ENCODE measurements at places on chromosomes 3 and 15. TPM values are rescaled to one million over a fixed set of nuclear protein-coding genes. Genes with fewer than 3 reads are reported as not detected.
A peak's percentile ranks its signal among the peaks of the same experiment; 100 is the strongest.

- DNase-seq = peak; percentile 16
Measured at GRCh38 chr3:43215663-43216275, 70.6 kb upstream of the SNRK start.

GRCh38 chr3:178140531-178141304 is 395.5 kb upstream of the KCNMB2 start:
- no peak for DNase-seq

Gene GOLGA8T
- not detected for total RNA-seq

GRCh38 chr3:14452740-14453710 is 50.6 kb downstream of the SLC6A6 start:
- no peak for DNase-seq

DNA sequence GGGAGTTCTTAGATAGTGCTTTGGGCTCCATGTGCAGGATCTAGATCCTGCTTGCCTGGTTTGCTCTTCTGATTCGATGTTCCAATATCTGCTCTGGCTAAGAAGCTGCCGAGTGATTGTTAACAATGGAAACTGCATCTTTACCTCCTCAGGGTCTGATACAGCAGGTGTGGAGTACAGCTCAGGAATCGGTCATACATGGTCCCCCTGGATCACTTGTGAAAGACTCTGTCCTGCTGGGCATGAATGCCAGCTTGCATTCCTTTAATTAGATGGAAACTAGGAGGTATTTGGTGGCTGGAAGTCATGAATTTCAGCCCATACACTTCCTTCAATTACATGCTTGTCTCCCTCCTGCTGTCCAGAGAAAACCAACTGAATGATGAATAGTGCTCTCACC is 95.3 kb downstream of the CHRNA7 start:
- DNase-seq = no peak

Gene CCR1
- total RNA-seq = not detected

Gene RLBP1
- total RNA-seq = not detected

Data from activated naive CD4-positive, alpha-beta T cell treated with anti-CD3 and anti-CD28 coated beads for 36 hours (primary cell).